Activated T-helper 1 cell treated with anti-CD3 and anti-CD28 coated beads, Interleukin-12 subunit alpha, Interleukin-12 subunit beta, Interleukin-2, Interleukin-4 antibody, amounts not matched to agents 30 ng/mL and 10 ng/mL and 1 ng/mL, durations not matched to agents 14 hours and 24 hours and 36 hours (primary cell): ENCODE measurements at places on chromosomes 12 and 14.
A peak's percentile ranks its signal among the peaks of the same experiment; 100 is the strongest.

- H3K27me3 ChIP-seq = peaks cover 78% of the 10 kb centered on the region
- no peak overlapping the region for H3K4me3 ChIP-seq
- H3K36me3 ChIP-seq = no peaks in the 10 kb centered on the region
- H3K27ac ChIP-seq = peak overlapping the region; percentile 45
- H3K4me1 ChIP-seq = peaks cover 12% of the 10 kb centered on the region
- peak; percentile 65 for DNase-seq
Observed at GRCh38 chr14:101442451-101442850, 118.8 kb upstream of the DIO3 start.

DNA sequence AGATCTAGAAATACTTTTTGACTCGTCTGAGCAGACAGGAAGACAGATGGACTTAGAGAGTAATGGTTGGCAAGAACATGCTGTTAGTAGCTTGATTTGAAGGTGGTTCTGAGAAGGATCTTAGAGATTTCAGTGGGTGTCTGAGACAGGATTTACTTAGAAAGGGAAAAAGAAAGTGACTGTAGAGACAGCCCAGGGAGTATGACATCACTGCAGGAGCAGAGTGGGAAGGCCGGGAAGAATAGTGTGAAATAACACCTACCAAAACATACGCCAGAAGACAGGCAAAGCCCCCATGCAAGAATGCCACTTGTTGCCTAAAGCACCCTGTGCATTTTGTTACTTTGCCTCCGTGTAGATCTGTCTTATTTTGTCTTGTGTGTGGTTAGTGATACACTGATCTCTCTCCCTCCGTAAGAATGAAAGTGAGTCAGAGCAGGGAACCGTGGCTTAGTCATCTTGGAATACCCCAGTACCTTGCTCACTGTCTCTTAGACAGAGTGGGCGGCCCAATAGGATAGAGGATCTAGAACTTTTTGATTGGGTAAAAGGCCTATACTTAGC is 161.3 kb upstream of the IFNG-AS1 start:
- H3K4me1 ChIP-seq = peaks cover 14% of the 10 kb centered on the region
- peak overlapping the region; percentile 67 for H3K27ac ChIP-seq
- H3K36me3 ChIP-seq = peaks cover 2% of the 10 kb centered on the region
- no peak for DNase-seq
- H3K4me3 ChIP-seq = peak overlapping the region; percentile 3

DNA sequence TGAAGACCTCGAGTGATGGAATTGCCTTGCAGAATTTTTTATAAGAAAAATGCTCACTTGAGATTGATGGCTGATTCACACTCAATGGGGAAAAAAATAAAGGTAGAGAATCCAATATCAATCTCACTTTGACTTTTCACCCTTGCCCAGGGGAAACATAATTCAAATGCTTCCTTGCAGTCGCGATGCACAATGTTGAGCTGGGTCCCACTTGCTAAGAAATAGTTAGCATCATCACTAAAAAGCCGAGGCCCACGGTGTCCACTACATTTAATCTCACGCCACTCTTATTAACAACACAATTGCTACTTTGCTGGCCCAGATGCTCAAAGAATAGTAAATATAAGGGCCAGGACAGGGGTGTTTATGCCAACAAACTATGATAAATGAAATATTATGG is 223.4 kb downstream of the SPTSSA start:
- no peaks in the 10 kb centered on the region for H3K36me3 ChIP-seq
- no peak for DNase-seq
- H3K4me1 ChIP-seq = no peaks in the 10 kb centered on the region
- H3K4me3 ChIP-seq = no peak overlapping the region

DNA sequence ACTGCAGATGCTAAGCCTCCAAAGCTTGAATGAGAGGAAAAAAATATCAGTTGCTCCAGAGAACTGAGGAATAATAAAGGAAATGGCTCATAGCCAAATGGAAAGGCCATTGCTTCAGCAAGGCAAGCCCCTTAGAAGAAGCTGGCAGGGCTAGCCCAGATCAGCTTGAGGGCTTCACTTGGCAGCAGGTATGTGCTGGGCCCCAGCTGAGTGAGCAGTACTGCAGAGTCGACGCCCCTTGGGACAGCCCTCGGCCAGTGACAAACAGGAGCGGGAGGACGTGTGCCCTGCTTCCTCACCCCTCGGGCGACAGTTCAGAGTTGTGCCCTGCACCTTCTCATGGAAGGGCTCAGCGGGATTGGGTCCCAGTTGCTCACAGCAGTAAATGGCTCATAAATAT is 1031.2 kb upstream of the TMEM132C start:
- H3K27me3 ChIP-seq = no peaks in the 10 kb centered on the region
- no peak overlapping the region for H3K27ac ChIP-seq
- no peaks in the 10 kb centered on the region for H3K4me1 ChIP-seq
- H3K4me3 ChIP-seq = no peak overlapping the region
- DNase-seq = no peak

DNA sequence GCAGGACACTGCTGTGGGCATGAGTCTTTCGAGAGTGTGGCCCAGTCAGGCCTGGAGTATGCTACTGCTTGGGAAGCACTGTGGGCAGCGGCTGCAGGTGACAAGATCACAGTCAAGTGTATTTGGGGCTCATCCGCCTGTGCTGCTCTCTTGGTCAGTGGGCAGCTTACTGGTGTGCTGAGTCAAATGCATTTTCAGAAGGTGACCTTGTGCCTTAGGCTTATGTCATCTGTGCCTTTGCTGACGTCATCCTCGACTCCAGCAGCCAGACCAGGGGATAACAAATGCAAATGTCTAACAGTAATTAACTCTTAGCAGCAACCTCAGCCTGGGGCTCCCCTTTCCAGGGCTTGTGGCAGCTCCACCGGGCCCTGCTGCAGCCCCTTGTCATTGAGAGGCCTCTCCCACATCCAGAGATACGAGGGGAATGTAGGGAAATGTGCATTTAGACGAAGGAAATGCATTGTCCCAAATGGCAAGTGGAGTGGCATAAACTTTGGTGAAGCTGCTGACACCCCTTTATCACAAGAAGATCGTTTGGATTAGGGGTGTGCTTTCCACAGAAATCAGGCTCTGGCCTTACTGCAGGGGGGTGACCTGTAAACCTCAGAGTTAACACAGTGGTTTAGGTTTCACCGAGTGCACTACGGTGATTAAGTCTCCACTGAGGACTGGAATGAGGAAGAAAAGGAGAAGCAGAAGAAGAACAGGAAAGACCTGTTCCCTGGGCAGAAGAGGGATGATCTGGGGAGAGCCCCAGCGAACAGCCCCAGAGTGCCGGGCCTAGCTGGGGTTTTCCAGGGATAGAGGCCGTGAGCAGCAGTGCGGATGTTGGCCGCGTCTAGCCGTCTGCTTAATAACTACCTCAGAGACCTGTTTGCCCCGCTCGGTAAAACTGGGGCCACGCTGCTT is 39.7 kb downstream of the PSMA6 start:
- H3K4me3 ChIP-seq = peak overlapping the region; percentile 24
- no peak for DNase-seq
- no peaks in the 10 kb centered on the region for H3K27me3 ChIP-seq
- H3K27ac ChIP-seq = peak overlapping the region; percentile 83
- peaks cover 31% of the 10 kb centered on the region for H3K4me1 ChIP-seq
- H3K36me3 ChIP-seq = no peaks in the 10 kb centered on the region

GRCh38 chr12:58548801-58549200 is 371.5 kb downstream of the LRIG3 start:
- H3K4me3 ChIP-seq = no peak overlapping the region
- H3K4me1 ChIP-seq = no peaks in the 10 kb centered on the region
- H3K27me3 ChIP-seq = peaks cover 6% of the 10 kb centered on the region
- no peaks in the 10 kb centered on the region for H3K36me3 ChIP-seq
- no peak for DNase-seq
- H3K27ac ChIP-seq = no peak overlapping the region

DNA sequence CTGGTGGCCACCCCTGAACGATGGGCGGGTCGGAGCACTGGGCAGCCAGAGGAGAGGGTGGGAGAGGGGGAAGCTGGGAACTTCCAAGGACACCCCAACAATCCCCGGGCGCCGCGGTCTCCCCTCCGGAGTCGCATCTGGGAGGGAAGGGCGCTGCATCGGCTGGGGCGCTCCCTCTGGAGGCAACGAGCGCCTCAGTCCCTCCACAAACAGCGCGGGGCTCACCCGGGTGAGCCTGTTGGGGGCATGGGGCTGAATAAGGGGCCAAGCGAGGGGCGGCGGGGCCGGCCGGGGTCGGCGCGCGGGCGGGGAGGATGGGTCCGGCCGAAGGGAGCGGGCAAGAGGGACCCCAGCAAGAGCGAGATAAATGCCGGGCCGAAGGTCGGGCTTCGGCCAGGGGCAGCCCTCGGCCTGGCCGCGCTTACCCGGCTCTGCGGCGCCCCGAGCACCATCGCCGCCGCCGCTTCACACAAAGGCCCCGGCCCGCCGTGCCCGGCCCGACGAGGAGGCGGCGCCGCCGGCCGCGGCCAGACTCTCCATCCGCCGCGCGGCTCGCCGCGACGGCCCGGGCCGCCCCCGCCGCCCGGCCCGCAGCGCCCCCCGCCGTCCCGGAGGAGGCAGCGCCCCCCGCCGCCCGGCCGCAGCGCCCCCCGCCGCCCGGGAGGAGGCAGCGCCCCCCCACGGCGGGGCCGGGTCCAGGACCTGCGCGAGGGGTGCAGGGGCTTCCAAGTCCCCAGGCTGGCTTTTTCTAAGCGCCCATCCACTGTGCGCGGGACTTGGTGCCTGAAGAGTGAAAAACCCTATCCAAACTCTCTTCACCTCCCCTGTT is at the start of gene ZBTB39:
ZBTB39 (minus strand) TSS at position 567 of the 829 bp plus-strand sequence. CDS start 1,629 bp downstream, outside the sequence.
- H3K27me3 ChIP-seq = no peaks in the 10 kb centered on the region
- peak within 1 kb of the TSS; percentile 85 for H3K27ac ChIP-seq
- peaks cover 47% of the 10 kb centered on the region for H3K4me1 ChIP-seq
- H3K36me3 ChIP-seq = peaks cover 28% of the 10 kb centered on the region
- H3K4me3 ChIP-seq = peak within 1 kb of the TSS; percentile 93
